ENCODE measurements at places on chromosomes 5 and 9.

- no peak for DNase-seq
Observed at GRCh38 chr9:114905170-114905940, 25.0 kb downstream of the TNFSF8 start.

DNA sequence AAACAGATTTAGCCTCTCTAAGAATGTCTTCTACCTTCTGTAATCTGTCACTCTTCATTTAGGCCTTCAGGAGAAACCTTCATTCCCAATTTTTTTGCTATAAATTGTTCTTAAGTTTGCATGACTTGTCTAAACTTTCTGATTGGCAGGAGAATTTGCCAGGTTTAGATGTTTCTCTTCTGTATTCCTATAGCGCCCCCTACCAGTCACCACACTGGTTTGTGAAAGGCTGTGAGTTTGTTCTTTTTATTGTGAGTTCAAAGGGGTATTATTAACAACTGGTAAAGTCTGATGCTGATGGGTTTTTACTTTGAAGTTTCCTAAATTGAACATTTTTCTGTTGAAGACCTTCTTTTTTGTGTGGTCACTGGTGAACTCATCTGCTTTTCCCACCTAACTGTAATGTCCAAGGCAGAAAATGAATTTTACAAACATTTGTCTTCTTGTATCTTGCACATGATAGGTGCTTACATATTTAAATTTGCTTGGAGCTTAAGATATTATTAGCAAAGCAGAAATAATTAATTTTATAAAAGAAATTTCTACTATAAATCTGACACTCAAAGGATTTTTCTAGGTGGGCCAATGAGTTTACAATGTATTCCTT is 18.4 kb upstream of the F2RL2 start:
- peak; percentile 47 for DNase-seq

- DNase-seq: no peak
Observed at GRCh38 chr9:94826044-94826443, 99.5 kb downstream of the AOPEP start.

DNA sequence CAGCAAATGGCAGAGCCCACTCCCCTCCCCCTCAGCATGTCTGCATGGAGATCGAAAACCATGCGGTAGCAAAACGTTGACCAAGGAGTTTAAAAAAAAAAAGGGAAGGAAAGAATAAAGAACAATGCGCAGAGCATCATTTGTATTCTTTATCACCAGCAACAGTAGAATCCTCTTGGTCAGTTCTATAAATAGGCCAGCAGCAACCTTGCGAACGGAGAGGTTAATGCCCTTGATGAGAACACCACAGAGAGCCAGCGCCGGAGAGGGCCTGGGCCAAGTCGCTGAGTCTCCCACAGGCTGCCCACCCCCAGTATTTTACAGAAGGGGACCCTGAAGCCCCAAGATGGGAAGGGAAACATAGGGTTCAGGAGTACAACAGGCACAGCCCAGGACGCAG is 22.7 kb downstream of the WHRN start:
- DNase-seq: no peak

DNA sequence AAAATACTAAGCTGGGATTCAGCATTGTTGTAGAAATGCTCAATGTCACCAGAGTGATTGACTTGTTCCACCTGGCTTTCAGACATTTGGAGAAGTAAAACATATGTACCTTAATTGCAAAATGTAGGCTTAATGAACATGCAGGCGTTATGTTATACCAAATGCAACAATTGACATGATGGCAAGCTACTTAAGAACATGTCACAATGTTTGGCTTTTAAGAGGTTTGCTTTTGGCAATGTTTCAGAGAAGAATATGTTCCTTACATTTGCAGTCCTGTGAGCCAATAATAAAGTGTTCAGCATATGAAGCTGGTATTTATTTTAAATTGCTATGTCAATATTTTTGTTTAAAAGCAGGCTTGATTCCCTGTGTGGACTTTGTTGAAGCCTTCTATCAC is 111.7 kb upstream of the NUDT12 start:
- no peak for DNase-seq

DNA sequence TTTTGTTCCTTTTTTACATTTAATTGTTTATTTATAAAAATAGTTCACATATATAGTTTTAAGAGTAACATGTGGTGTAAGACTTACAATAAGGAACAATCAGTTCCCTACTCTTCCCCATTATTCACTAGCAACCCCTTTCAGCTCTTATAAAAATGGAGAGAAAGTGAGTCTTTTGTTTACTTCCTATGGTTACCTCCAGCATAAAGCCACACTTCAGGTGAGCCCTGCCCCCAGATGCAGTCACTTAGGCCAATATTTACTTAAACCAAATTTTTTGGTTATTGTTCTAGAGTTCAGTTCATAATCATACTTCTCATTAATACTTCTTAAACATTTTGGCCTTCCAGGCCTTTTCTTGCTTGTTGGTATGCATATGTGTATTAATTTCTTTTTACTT is 33.7 kb downstream of the UBE2R2 start:
- no peak for DNase-seq

GRCh38 chr9:115591584-115591984 is 473.6 kb upstream of the TNC start:
- no peak for DNase-seq

- DNase-seq: no peak
Observed at GRCh38 chr5:6704361-6704851, 8.8 kb upstream of the TENT4A start.

GRCh38 chr9:99634186-99634585 is 187.5 kb upstream of the NR4A3 start:
- DNase-seq: no peak

DNA sequence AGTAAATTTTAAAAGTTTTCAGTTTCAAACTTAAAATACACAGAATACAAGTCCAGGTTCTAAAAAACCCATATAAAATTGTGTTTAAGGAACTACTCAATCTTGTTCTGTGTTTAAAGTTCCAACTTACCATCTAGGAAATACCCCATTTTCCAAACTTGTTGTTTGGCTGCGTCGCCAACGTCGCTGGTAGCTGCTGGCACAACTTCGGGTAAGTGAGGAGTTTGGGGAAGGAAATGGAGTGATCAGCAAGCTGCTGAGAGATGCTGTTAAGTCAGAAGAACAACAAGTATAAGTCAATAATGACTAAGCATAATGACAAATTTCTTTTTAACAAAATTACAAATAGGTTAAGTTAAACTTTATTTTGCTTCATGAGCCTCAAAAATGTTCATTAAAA is 71.3 kb upstream of the RAPGEF6 start:
- DNase-seq: no peak

- DNase-seq: no peak
Observed at GRCh38 chr5:3590967-3591900, 4.4 kb upstream of the IRX1 start.

DNA sequence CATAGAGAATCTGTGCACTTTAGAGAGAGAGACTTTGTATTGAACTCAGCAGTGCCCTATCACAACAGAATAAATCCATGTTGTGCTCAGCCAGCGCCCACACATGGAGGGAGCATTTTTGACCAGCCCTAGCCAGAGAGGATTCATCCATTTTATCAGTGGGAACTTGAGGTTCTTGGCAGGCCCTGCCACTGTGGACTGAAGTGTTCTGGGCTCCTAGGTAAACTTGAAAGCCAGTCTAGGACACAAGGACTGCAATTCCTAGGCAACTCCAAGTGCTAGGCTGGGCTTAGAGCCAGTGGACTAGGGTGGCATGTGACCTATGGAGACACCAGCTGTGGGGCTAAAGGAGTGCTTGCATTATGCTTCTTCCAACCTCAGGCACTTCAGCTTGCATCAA is 523.5 kb downstream of the CDH12 start:
- no peak for DNase-seq

DNA sequence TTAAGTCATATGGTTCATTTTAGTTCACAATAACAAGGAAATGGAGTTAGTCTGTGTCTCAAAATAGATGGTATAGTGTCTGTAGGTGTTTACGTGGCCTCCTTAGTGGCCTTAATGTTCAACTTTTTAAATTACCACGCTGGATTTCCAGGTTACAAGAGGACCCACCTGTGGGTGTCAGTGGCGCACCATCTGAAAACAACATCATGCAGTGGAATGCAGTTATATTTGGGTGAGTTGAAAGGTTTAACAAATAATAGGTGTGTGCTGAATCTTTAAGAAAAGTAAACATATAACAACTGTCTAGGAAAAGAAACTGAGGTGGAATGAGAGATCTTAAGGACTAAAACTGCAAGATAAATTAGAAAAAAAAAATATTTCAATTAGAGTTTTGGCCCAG is 2.9 kb downstream of the UBE2B start:
- DNase-seq: no peak

GRCh38 chr9:136618580-136619547 is 43.9 kb upstream of the EGFL7 start:
- DNase-seq: no peak

- no peak for DNase-seq
Observed at GRCh38 chr5:174239718-174240117, 194.2 kb downstream of the NSG2 start.

- DNase-seq: no peak
Observed at GRCh38 chr9:127078988-127079387, 43.4 kb downstream of the ANGPTL2 start.

- no peak for DNase-seq
Observed at GRCh38 chr9:126688617-126689016, 74.9 kb downstream of the LMX1B start.

- DNase-seq: no peak
Observed at GRCh38 chr5:6634788-6635430, 1.7 kb downstream of the SRD5A1 start.

Measured in stimulated activated CD8-positive, alpha-beta memory T cell treated with anti-CD3 and anti-CD28 coated beads, Interleukin-4, amount 100 ng/mL, for 1 hour (primary cell).